A549 treated with RU486 at 1 μM for 4 hours (cell line): ENCODE measurements at places on chromosomes 12 and 14. TPM values are rescaled to one million over a fixed set of nuclear protein-coding genes. Genes with fewer than 3 reads are reported as not detected.

The GNS gene
- total RNA-seq = 40.2 to 57.0 TPM (median 54.8 TPM) in 5 replicates

The SYNDIG1L gene
- not detected in 5 replicates for total RNA-seq

The CYP46A1 gene
- total RNA-seq = 0.02 to 0.15 TPM (median 0.13 TPM) in 4 of 5 replicates, not detected in the other

The TPH2 gene
- not detected in 5 replicates for total RNA-seq

The VDR gene
- 2.8 to 3.6 TPM (median 3.0 TPM) in 5 replicates for total RNA-seq

The ERP29 gene
- 119 to 141 TPM (median 128 TPM) in 5 replicates for total RNA-seq

The C14orf39 gene
- not detected in 5 replicates for total RNA-seq

The KRT82 gene
- not detected in 5 replicates for total RNA-seq

The C1QL4 gene
- total RNA-seq = 3.4 to 6.1 TPM (median 5.5 TPM) in 5 replicates
